ENCODE measurements at places on chromosomes 5 and 9. TPM values are rescaled to one million over a fixed set of nuclear protein-coding genes. Genes with fewer than 3 reads are reported as not detected.
A peak's percentile ranks its signal among the peaks of the same experiment; 100 is the strongest.

The PTCD2 gene
- 10.6 TPM for total RNA-seq

The LOX gene
- total RNA-seq = not detected

- no peak for DNase-seq
Observed at GRCh38 chr9:92728831-92729734, 35.5 kb downstream of the BICD2 start.

- no peak for DNase-seq
Observed at GRCh38 chr5:178086266-178086665, 27.1 kb upstream of the N4BP3 start.

- peak; percentile 83 for DNase-seq
Observed at GRCh38 chr5:95960667-95961616, 709 bp downstream of the ELL2 start.

All from activated CD8-positive, alpha-beta memory T cell treated with anti-CD3 and anti-CD28 coated beads, Interleukin-2, amount 10 ng/mL, durations not matched to agents 7 days and 5 days (primary cell).